ENCODE measurements at places on chromosomes 5 and 9.

DNA sequence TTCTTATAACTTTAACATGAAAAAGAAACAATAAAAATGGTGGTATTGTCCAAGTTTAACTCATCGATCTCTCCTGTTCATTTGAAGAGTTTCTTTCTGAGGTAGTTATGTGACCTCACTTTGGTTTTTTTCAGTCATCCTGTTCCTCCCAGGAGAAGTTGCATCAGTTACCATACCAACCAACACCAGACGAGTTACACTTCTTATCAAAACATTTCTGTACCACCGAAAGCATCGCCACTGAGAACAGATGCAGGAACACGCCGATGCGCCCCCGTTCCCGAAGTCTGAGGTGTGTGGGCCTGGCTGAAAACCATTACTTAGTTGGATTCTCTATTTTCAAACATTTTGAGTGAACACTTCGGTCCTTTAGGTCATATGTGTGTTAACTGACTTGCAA is 96.3 kb downstream of the CD180 start:
- DNase-seq = no peak

- DNase-seq = peak; percentile 93
Observed at GRCh38 chr5:161094411-161094810, 242.4 kb upstream of the ATP10B start.

GRCh38 chr5:11724940-11725339 is 179.3 kb downstream of the CTNND2 start:
- DNase-seq = no peak

DNA sequence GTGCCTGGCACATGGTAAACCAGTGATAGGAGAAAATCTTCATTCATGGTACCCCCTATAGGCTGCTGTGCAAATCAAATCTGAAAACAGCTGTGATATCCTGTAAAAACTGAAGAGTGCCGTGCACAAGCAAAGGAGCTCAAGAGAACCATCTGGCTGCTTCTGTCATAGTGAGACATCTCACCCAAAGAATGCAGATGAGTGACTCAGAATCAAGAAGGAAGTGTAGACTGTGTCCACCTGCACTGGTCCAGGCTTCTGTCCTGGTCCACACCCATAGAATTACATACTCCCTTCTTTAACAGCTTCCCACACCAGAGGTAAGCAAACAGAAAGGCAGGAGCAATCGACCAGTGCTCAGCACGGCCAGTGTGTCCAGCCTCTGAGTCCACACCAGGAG is 195.9 kb downstream of the ASTN2 start:
- DNase-seq = no peak

DNA sequence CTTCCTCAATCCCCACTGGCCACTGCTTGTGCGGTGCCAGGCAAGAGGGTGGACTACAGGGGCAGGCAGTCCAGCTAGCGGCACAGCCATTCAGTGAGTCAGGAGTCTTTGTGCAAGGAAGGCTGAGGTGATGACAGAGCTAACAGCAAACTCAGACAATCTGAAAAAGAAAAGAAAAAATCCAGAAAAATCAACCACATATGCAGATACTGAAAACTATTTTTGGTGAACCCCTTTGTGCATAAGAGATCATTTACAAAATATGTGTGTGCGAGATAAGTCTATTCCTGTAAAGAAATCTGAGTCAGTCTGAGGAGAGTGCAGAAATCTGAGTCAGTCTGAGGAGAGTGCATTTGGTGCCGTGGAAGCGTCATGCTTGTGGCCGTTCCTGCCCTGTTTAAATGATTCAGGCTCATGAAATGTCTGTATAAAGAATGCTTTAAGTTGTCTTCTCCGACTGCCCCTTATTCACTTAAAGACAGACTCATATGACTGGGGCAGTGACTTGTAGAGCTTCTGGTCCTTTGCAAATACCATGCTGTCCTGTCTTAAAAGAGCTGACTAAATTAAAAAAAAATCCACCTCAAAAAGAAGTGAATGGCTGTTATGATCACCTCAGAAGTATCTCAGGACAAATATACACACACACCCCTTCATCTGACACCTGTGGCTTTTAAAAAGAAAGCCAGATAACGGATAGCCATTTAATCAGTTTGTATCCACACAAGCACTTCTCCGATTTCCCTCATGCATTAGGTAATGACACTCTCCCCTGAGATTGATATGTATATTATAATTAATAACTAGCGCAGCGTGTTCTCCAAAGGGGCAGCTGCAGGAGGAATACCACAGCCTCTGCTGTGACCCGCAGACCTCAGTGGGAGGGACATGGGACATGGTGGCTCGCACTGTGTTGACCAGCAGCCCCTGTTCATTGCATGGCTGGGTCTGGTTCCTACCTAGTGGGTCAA is 47.3 kb downstream of the TRIO start:
- DNase-seq = peak; percentile 99

- peak; percentile 44 for DNase-seq
Observed at GRCh38 chr5:164119806-164120447, 614.5 kb downstream of the MAT2B start.

DNA sequence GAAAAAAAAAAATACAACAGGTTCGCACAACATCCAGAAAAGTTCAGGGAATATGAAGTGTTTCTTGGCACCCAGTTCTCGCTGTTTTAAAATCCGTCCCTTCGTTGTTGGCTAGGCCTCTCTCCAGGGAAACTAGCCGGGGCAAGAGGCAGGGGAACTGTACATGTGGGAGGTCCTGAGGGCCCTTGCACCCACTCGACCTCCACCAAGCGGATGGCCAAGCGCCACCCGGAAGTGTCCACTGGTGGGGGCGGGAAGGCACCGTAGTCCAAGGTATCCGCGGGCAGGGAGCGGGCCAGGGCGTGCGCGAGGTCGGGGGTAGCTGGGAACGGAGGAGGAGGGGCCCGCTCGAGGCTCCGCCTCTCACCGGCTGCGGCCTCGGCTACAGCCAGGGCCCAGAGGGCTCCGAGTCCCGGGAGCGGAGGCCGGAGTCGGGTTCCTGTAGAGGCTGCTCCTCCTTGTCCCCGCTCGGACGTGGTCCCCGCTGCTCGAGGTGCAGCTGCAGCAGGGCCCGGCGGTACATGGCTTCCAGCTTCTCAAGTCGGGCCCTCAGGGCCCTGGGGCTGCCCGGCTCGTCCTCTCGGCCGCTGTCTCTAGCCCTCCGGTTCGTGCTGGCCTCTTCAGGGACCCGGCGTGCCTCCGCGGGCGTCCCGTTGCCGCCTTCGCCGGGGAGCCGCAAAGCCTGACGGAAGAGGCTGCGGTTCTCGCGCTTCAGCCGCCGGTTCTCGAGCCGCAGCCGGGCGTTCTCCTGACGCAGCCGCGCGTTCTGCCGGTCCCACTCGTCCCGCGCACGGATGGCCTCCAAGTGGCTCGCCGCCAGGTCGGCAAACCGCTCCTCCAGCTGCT is 720 bp downstream of the TUSC1 start:
- DNase-seq = peak; percentile 74

GRCh38 chr5:15002791-15003190 is 131.2 kb upstream of the ANKH start:
- no peak for DNase-seq

- peak; percentile 75 for DNase-seq
Observed at GRCh38 chr9:4662108-4662988, at the start of gene PLPP6. Gene PLPP6, plus strand, starts transcription at chr9:4662294. Its CDS starts 82 bp downstream, at chr9:4662376.

DNA sequence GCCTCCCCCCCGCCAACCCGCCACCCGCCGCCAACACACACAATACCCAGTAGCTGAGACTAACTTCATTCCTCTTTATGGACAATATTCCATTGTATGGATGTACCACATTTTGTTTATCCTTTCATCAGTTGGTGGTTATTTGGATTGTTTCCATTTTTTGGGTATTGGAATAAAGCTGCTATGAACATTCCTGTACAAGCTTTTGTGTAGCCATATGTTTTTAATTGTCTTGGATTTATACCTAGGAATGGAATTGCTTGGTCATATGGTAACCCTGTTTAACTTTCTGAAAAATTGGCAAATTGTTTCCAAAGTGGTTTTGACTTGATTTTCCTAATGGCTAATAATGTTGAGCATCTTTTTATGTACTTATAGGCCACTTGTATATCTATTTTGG is 4.9 kb upstream of the UBTD2 start:
- no peak for DNase-seq

DNA sequence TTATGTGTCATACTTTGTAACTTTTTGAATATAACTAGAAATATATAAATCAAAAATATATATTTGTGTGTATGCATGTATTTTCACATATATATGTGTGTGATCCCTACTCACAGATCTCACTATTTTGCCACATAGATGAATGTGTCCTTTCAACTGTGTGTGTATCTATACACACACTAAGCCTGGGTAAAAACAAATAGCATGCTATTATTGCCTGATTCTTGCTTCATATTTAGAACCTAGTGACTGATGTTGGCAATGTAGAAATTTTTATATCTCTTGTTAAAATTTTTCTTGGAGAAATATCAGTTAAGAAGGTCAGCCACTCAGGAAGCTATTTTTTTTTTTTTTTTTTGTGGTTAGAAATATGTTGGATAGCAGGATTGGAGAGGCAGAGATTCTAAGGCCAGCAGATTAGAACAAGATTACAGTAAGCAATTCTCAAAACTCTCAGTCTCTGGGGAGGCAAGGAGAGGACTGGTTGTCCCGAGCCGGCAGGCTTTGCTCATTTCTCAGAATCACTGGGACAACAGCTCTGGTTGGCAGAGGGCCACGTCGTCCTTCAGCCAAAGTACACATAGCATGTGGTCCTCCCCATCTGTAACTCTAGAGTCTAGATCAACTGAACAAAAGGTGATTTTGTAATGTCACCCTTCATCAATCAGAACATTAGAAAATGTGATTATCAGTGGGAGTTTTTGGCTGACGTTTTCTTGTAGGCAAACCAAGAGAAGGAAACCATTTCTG is 19.7 kb downstream of the C6 start:
- DNase-seq = peak; percentile 99

GRCh38 chr9:118281772-118282171 is 577.6 kb downstream of the TLR4 start:
- DNase-seq = no peak

GRCh38 chr9:4574657-4575243 is 84.5 kb downstream of the SLC1A1 start:
- no peak for DNase-seq

- no peak for DNase-seq
Observed at GRCh38 chr9:123255718-123256117, 12.7 kb downstream of the STRBP start.

- DNase-seq = peak; percentile 84
Observed at GRCh38 chr9:38682713-38683112, 37.2 kb downstream of the FAM240B start.

GRCh38 chr9:135060461-135061116 is 26.9 kb upstream of the OLFM1 start:
- no peak for DNase-seq

DNA sequence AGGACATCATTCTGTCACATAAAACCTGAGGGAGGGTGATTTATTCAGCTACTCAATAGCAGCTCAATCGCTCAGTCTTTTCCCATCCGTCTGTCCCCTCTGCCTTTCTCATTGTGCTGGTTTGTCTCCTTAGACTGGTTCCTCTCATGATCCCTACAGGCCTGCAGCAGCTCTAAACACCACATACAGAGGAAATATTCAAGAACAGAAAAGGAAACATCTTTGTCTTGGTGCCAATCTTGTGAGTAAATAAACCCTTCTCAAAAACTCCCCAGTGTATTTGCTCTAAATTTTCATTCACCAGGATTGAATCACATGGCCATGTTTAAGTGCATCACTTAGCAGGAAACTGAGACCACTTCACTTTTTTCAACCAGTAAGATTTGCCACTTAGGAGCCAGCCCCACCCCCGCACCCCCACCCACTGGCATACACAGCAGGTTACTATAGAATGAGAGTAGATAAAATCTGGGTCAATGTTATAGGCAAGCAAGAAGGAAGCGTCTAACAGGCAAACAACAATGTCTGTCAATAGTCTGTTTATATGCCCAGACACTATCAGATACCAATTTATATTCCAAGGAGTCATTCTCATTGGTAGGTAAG is 895.5 kb upstream of the DMAC1 start:
- DNase-seq = no peak

GRCh38 chr9:93458712-93459111 is 5.3 kb upstream of the FAM120AOS start:
- DNase-seq = no peak

DNA sequence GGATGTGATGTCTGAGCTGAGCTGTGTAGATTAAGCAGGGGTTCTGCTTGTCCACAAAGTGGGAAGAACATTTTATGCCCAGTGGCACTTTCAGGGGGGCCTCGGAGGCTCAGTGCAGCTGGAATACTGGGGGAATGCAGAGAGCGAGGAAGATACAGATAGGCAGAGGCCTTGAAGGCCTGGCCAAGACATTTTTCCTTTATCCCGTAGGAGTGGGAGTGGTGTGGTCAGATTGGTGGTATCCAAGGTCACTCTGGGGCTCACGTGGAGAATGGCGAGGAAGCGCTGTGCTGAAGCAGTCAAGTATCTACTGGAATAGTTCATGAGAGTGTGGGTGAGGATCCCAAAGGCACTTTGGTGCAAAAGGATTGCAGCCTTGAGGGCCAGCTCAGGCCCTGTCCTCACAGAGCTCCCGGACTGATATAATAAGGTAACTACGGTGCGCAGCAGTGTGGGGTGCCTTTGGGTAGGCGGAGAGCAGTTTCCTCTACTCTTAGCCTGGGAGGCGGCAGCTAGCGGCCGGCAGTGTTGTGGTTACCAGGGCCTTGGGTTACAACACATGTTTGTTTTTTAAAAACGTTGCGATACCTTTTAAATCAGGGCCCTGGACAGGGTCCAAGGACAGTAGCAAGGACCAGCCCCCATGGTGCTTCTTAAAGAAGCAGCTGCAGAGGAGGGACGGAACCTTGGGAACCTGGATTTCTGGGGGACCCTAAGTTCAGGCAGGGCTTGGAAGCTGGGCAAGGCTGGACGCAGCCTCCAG is 10.8 kb upstream of the CCDC69 start:
- DNase-seq = peak; percentile 81

- no peak for DNase-seq
Observed at GRCh38 chr5:138955013-138955660, 80.0 kb upstream of the LRRTM2 start.

GRCh38 chr9:99005651-99006050 is 61.9 kb downstream of the COL15A1 start:
- no peak for DNase-seq

DNA sequence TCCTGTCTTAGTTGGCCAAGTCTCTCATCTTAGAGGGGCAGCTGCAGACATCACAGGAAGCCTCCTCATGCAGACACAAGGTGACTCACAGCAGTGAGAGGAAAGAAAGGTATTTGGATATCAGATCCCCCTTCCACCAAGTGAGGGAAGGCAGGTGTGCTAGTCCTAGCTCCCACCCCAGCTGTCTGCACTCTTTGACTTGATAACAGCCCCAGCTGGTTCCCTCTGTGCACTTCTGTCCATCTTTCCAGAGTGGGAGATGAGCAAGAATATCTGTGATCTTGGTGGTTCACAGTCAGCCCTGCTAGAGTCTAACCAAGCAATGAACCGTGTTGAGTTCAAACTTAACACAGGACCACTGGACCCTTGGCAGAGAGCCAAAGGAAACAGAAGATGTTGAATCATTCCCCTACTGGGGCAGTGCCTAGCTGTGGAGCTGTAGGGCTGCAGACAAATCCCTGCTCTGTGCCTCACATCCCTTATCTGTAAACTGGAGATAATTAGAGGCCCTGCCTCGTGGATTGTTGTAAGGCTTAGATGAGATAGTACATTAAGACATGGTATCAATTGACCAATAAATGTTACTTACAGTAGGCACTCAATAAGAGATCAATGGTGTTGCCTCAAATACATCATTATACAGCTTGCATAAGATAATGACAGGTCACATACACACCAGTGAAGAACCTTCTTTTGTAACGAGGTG is 39.1 kb downstream of the SH3RF2 start:
- DNase-seq = peak; percentile 62

Data from fibroblast of mammary gland (primary cell).